Activated CD4-positive, CD25-positive, alpha-beta regulatory T cell treated with anti-CD3 and anti-CD28 coated beads, Interleukin-2, amount 50 U/mL, for 16 hours (primary cell): ENCODE measurements at places on chromosomes 16 and 17.

DNA sequence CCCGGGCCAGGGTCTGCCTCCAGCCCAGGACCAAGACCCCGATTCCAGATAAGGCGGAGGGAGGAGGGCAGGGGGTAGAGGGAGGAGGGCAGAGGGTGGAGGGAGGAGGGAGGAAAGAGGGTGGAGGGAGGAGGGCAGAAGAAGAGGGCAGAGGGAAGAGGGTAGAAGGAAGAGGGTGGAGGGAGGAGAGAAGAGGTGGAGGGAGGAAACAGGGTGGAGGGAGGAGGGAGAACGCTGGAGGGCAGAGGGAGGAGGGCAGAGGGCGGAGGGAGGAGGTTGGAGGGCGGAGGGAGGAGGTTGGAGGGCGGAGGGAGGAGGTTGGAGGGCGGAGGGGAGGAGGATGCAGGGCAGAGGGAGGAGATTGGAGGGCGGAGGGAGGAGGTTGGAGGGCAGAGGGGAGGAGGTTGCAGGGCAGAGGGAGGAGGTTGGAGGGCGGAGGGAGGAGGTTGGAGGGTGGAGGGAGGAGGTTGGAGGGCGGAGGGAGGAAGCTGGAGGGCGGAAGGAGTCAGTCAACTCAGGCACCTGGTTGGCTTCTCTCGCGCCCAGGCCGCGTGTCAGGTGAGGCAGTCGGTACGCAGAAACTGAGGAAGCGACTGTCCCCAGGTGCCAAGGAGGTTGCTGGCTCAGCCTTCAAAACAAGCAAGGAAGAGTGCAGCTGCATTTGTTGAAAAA is 65.2 kb downstream of the KLHDC4 start:
- DNase-seq: no peak

DNA sequence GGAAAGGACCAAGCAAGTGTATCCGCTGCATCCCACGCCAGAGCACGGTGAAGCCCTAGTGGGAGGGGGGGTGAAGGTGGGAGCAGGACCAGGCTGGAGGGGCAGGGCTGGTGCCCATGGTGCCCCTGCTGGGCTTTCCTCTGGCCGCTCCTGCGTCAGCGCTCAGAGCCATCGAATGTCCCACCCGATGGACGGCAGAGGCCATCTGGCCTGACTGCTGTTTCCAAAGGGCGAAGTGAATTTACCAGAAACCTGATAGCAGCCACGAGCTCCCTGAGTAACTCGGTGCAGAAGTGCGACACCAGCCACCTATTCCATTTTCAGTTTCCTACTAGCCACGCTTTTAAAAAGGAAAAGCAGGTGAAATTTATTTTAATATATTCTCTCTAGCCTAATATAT is 203.6 kb upstream of the CIBAR2 start:
- DNase-seq: no peak

- DNase-seq: no peak
Measured at GRCh38 chr16:24921229-24921628, 75.5 kb downstream of the SLC5A11 start.

- DNase-seq: no peak
Measured at GRCh38 chr16:66824006-66824405, 6.8 kb downstream of the NAE1 start.

GRCh38 chr16:2147981-2148671 is at the start of gene RAB26:
RAB26 (plus strand) TSS chr16:2148625; CDS start chr16:2148784, 159 bp downstream.
- no peak for DNase-seq

DNA sequence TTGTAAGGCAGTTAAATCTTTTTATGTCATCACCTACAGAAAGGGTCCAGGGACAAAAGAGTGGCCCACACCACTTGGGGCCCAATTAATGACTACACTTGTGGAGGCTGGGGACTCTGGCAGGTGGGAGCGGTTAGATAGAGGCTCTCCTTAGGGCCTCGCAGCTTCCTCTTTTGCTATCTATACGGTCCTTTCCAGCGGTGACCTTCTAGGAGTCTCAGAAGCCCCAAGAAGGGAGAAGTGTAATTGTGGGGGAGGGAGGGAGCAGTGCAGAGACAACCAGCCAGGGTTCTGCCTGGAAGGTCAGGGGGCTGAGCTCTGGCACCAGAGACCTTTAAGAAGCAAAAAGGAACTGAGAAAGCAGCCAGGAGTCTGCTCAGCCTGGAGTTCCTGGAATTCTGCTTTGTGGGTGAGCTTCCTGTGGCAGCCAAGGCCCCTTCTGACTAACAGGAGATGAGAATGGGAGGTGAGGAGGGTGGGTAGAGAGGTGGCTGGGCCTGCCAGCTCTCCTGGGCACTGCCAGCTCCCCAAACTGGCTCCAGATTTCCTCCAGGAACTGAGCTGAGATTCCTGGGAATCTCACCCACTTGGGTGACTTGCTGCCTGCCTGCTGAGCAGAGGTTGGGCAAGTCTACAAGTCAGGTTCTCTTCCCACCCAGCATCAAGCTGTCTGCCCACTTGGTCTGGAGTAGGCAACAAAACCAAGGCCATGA is 16.3 kb upstream of the MAP3K14 start:
- no peak for DNase-seq

DNA sequence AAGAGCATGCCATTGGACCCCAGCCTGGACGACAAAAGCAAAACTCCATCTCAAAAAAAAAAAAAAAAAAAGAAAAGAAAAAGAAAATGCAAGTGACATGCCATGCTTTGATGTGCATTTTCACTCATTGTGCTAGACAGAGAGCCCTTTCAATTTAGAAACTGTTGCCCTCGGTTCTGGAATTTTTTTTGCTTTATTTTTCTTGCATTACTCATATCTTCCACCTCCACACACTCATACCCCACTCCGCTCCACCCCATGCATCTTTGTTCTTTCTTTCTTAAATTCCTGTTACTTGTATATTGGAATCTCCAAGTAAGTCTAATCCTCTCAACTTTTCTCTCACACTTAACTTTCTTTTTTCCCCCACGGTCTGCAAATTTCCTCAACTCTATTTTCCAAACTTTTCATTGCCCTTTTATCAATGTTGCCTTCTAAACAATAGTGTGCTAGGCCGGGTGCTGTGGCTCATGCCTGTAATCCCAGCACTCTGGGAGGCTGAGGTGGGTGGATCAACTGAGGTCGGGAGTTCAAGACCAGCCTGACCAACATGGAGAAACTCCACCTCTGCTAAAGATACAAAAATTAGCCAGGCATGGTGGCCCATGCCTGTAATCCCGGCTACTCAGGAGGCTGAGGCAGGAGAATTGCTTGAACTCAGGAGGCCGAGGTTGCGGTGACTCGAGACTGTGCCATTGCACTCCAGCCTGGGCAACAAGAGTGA is 16.8 kb upstream of the SUZ12 start:
- no peak for DNase-seq

DNA sequence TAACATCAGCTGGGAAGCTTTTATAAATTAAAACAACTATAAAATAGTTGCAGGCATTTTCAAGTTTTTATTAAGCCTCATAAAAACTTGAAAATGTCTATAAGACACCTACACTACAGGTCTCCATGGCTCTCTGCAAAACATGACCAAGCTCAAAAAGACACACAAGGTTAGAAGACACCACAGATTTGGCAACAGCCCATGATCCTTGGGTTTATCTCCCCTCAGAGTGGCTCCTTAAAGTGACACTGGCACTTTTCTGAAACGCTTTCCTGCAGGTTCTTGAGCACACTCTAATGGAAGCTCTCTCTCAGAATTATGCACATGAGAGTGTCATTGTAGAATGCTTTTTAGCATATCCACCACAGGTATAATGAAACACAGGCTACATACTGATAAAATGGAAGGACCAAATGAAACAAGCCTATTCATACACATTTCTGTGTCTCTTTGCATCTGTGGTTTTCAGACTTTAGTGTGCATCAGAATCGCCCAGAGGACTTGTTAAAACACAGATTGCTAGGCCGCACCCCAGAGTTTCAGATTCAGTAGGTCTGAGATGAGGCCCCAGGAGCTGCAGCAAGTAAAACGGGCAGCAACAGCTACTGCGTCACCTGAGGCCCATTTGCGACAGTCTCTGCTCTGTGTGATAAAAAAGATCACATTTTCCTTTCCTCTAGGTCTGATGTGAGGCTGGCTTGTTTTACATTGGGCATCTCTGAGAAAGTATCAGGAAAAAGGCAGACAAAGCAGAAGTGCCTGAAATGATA is 75.0 kb upstream of the WSB1 start:
- DNase-seq: no peak

- no peak for DNase-seq
Measured at GRCh38 chr17:3647769-3648555, 11.4 kb downstream of the CTNS start.

DNA sequence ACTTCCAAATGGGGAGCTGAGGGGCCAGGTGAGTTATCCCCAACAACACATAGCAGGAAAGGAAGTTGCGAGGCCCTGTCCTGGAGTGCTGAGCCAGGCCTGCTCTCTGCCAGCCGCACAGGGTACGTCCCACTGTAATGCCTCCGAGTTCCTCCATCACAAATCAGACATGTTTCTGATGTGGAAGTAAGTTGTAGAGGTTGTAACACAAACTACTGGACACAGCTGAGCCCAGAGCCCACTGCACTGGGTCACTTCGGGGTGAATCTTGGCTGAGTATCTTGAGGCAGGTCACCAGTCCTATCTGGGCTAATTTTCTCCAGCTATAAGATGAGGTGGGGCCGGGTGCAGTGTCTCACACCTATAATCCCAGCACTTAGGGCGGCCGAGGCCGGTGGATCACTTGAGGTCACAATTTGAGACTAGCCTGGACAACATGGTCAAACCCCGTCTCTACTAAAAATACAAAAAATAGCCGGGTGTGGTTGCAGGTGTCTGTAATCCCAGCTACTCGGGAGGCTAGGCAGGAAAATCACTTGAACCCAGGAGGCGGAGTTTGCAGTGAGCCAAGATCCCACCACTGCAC is 100.8 kb upstream of the CDH5 start:
- DNase-seq: no peak

DNA sequence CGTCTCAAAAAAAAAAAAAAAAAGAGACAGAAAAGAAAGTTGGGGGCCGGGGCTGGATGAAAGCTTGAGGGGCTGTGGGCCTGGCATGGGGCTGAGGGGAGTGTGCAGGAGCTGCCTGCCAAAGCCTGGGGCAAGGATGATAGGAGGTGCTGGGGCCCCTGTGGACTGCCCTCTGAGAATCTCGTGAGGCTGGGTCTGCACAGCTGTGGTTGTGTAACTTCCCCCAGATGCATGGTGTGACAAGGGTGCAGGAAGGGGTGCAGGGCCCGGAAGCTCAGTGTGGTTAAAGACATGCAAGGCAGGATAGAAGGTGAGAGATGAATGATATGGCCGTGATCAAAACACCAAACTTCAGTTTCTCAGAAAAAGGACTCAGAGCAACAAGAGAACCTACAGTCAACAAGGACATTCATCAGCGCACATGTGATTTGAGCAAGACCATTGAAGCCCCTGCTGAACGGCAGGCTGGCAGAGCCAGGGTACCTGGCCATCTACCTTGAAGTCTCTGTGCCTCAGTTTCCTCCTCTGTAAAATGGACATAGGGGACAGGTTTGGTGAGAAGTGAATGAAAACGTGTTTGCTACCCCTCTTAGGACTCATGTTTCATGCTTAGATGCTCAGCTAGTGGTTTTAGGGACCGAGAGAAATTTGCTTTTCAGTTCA is 9.6 kb downstream of the IL32 start:
- peak; percentile 71 for DNase-seq

DNA sequence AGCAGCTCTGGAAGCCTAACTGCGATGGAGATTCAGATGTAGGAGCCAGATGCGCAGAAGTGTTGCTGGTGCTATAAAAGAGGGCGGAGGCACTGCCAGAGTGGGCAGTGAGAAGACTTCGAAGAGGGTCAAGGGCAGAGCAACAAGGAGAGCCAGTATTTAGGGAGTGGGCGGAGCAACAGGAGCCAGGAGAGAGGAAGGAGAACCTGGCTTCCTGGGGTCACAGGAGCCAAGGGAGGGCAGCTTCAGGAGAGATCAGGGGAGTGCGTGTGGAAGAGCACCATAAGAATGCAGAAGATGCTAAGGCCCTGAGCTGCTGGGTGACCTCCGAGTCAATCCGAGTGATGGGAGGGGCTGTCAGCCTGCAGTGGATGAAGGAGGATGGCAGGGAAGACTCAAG is 14.4 kb upstream of the MRPS23 start:
- no peak for DNase-seq

DNA sequence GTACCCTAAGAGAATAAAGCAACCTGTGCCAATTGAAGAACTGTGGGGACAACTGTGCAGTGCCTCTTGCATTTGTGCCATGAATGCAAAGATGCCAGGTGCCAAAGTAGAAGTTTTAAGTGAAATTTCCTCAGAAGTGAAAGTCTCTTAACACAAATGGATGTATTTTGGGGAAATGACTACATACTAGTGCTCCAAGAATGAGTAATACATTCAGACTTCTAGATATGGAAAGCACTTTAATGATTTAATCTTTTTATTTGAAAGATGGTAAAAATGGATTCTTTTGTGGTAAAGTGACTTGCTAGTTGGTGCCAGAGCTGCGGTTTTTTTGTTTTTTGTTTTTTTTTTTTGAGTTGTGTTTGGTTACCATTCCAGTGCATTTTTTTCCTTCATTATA is 15.0 kb downstream of the UTP18 start:
- DNase-seq: no peak

- peak; percentile 2 for DNase-seq
Measured at GRCh38 chr16:6643080-6643686, 689.5 kb upstream of the RBFOX1 start.

DNA sequence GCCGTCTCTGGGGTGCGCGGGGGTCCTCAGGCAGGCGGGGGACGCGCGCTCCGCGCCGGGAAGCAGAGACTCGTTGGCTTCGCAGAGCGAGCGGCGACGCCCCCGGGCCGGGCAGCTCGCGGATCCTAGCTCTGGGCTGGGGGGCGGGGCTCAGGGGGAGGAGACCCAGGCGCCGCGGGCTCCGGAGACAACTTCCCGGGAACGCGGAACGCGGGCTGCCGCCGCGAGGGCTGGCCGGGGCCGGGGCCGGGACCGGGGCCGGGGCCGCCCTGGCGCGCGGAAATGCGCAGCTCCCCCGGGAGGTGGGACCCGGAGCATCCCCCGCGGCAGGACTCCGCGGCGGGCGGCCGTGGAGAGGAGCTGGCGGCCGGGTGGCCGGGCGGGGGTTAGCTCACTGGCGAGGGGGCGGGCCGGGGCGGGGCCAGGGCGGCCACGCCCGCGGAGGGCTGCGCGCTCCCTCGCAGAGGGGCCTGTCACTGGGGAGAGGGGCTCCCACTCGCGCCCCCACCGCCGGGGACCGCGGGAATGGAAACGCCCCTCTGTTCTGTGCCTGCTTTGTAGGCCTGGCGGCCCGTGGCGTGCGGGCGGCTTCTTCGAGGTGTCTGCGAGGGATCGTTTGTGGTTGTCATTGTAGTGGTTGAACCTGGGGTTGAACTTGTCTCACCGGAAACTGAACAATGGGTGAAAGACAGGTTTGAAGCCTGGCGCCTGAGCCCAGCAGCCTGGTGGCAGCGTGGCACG is at the start of gene GAS7:
Gene GAS7 (minus strand): TSS at position 98 of the 741 bp plus-strand sequence.
- DNase-seq: no peak

- DNase-seq: no peak
Measured at GRCh38 chr17:28970879-28971278, 19.6 kb upstream of the PHF12 start.

- no peak for DNase-seq
Measured at GRCh38 chr17:2978991-2979390, 84.4 kb downstream of the OR1D5 start.

DNA sequence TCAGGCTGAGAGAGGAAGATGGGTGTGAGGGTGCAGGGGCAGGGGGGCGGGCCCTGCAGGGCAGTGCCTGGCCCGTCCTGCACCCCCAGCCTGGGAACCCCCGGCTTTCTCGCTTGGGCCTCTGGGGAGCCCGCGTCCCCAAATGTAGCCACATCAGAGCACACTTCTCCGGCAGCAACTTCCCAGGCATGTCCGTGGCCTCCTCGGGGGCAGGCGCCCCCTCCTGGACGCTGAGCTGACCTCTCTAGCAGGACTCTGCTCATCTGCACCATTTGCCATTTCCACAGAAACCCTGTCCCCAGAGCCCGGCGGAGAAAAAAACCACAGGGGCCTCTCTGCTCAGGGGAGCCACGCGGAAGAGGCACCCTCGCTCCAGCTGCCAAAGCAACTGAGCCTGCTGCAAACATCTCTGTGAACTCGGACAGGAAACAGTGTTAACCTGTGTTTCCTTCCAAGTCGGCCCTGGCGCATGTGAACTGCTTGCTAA is 63.4 kb downstream of the KLHDC4 start:
- no peak for DNase-seq
